ENCODE measurements at places on chromosomes 12 and 14. TPM values are rescaled to one million over a fixed set of nuclear protein-coding genes. Genes with fewer than 3 reads are reported as not detected.

GRCh38 chr12:6950401-6950801 lies 755 bp upstream of the PTPN6 start:
- peak; percentile 58 for DNase-seq

The KITLG gene
- total RNA-seq, result 9.0 TPM

The AQP2 gene
- total RNA-seq, result not detected

- DNase-seq, result peak; percentile 95
Observed at GRCh38 chr14:39432619-39433451, 602 bp upstream of the FBXO33 start.

GRCh38 chr12:74722709-74723108 lies 185.1 kb downstream of the ATXN7L3B start:
- DNase-seq, result no peak

DNA sequence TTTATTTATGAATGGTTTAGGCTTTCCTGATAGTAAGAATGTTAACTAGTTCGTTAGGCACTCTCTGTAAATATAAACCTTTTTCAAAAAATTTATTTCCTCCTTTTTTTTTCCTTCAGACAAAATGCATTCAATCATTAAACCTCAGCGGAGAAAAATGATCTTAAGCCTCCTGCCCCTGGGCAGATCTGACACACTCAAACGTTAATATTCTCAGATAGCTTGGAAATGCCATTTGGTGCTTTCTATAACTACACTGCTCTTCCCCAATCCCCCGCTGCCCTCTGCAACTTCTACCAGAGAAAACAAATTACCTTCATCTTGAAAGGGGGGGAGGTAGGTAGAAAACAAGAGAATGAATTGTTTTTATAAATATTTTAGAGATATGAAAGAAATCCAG lies 521.2 kb downstream of the MED13L start:
- DNase-seq, result no peak

The ZNF385A gene
- total RNA-seq, result 4.8 TPM

- no peak for DNase-seq
Observed at GRCh38 chr14:33026850-33027430, 88.3 kb downstream of the NPAS3 start.

- no peak for DNase-seq
Observed at GRCh38 chr12:23775208-23775607, 174.3 kb downstream of the SOX5 start.

Data from cardiac septum (tissue), 1 donor.